ENCODE measurements at places on chromosomes 2 and 18.

- DNase-seq: no peak
Measured at GRCh38 chr2:160111951-160112798, 49.8 kb upstream of the PLA2R1 start.

GRCh38 chr2:106664669-106665068 lies 177.5 kb downstream of the CD8B2 start:
- no peak for DNase-seq

DNA sequence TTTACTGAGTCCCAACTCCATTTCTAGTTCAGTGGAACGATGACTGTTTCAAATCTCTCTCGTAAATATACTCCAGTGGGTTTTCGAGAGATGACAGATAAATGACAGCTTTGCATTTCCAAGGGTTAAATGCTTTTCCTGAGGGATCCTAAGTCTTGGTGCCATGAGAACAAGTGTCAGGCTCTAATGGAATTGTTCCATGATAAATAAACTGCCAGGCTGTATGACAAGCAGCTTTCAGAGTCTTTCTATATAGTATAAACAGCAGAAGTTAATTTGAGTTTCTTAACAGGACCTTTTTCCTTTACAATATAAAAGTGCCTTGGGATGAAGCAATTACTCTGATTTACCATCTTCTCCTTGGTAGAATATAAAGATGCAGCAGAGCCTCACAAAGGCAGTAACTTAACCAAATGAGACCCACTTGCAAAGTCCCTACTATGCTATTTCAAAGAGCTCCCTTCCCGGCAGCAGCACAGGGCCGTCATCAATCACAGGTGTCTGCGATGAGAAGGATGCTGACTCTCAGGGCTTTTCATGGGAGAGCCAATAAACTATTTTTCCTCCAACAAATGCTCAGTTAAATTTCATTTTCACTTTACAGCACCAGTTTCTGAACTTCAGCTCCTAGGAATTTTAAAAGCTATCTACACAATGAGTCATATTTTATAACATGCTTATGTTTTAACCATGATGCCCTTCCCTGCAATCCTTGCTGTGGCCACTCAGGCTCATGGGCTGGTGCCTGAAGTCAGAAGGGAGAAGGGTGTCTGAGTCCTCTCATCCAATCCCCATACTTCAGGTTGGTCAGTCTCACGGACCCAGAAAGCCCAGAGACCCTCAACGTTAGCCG lies 123.8 kb downstream of the AFF3 start:
- no peak for DNase-seq

GRCh38 chr18:42187611-42188380 lies 232.8 kb downstream of the PIK3C3 start:
- no peak for DNase-seq

GRCh38 chr2:231531883-231532755 lies 1.9 kb upstream of the NMUR1 start:
- no peak for DNase-seq

DNA sequence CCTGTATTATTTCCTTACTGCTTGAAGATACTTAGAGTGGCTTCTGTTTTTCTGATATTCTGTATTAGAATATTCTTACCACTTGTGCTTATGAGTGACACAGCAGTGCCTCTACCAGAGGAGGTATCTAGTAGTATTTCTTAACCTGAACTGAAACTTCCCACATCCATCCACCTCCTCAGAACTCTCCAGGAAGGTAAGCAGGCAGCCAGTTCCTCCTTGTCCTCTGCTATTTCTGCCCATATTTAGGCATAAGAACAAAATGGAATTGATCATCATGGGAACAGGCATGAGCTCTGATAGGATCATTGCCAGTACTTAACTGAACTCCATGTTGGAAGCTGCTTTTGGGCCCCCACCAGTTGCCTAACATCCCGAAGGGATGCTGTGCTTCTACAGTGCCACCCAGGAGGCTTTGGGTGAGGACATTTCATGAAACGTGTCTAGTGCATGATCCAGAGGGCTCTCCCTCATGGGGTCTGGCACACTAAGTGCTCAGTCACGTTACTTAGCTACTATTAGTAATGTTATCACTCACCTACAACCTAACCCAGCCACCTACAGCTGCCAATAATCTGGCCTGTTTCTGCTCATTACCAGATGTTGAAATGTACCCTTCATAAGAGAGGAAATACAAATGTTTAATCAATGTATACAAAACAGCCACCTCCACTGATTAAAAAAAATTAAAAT lies 520.7 kb downstream of the EIPR1 start:
- DNase-seq: no peak

Measured in left ventricle myocardium inferior (tissue), 1 donor.